ENCODE measurements at places on chromosomes 2 and 18.

DNA sequence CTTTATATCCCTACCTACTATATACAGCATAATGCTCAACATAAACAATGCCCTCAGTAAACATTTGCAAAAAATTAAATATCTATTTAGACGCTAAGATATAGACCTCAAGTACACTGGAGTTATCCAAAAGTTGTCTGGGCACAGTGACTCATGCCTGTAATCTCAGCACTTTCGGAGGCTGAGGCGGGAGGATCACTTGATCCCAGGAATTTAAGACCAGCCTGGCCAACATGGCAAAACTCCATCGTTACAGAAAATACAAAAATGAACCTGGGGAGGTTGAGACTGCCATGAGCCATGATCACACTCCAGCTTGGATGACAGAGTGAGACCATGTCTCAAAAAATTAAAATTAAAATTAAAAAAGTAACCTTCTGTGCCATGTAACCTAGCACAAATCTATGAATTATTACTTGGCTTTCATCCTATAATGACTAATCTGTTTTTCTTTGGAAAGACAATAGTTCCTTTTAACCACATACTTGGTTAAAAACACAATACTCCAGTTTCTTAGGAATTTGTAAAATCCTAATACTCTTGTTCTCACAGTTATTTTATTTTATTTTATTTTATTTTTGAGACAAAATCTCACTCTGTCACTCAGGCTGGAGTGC is 6.7 kb upstream of the TNFAIP6 start:
- DNase-seq = no peak

- no peak for DNase-seq
Measured at GRCh38 chr18:8791171-8791651, 85.9 kb downstream of the MTCL1 start.

DNA sequence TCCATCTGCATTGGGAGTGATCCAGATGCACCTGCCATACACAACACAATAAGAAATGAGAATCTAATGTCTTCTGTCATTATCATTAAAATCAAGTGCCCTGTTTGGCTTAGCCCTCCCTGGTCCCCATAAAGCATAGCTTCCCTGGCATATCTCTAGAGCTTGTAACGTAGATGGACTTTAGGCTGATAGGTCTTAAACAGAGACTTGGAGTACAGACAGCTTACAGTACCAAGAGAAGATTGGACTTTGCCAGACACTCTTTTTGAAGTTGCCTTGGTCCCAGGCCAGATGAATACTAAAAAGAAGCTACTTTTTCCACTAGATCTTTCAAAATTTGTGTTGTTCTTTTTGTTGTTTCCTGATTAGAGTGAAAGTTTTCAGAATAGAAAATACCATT is 86.3 kb upstream of the UNC80 start:
- DNase-seq = no peak

- no peak for DNase-seq
Measured at GRCh38 chr18:6414723-6415417, at the start of gene L3MBTL4. TSS of gene L3MBTL4 (minus strand) at chr18:6414911. CDS start at chr18:6311625, 103,286 bp downstream.

DNA sequence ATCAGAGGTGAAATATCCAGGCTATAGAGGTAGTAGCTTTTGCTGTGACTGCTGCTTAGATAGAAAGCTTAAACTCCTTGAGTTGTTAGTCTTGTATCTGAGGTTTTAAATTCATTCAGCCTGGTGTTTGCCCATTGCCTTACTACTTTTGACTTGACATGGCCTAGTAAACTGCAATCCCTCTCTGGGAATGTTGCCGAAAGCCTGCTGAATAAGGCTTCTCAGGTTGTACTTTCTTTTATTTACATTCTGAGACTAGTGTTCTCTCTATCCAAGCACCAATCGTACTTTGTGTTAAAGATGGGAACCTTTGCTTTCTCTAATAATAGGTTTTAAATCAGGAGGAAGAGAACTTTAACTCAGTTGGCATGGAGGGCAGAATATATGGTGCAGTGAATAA is 357.6 kb upstream of the CWC22 start:
- DNase-seq = no peak

DNA sequence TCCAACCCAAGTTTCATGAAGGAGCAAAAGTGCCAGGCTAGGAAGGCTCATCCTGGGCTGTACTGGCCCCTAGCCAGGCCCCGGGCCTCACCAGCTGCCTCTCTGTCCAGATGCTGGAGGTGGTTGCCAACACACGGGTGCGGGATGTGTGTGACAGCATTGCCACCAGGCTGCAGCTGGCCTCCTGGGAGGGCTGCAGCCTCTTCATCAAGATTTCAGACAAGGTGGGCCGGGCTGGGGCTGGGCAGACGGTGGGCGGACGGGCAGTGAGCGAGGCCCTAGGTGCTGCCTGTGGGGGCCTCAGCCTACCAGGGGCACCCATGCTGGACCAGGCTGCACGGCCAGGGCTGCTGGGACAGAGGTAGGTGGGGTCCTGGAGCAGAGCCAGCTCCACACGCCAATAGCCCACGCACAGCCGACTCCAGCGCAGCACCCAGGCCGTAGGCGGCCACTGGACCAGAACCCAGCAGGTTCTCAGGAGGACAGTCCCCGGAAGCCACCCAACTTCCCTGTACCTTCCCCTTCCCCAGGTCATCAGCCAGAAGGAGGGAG is 11.8 kb upstream of the GPR17 start:
- no peak for DNase-seq

DNA sequence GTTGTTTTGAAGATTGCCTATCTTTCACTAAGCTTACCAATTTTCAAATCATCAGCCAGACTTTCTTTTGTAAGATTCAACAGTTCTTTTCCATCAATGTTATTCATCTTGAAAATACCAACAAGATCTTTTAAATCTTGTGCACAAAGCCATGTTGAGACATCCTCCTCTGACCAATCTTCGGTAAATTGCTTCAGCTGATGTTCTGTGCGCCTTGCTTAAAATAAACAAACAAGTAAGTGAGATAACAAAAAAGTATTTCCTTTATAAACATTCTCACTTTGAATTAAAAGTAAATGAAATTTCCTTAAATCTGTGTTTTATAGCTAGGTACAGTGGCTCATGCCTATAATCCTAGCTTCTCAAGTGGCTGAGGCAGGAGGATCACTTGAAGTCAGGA is 30.3 kb downstream of the WDSUB1 start:
- no peak for DNase-seq

DNA sequence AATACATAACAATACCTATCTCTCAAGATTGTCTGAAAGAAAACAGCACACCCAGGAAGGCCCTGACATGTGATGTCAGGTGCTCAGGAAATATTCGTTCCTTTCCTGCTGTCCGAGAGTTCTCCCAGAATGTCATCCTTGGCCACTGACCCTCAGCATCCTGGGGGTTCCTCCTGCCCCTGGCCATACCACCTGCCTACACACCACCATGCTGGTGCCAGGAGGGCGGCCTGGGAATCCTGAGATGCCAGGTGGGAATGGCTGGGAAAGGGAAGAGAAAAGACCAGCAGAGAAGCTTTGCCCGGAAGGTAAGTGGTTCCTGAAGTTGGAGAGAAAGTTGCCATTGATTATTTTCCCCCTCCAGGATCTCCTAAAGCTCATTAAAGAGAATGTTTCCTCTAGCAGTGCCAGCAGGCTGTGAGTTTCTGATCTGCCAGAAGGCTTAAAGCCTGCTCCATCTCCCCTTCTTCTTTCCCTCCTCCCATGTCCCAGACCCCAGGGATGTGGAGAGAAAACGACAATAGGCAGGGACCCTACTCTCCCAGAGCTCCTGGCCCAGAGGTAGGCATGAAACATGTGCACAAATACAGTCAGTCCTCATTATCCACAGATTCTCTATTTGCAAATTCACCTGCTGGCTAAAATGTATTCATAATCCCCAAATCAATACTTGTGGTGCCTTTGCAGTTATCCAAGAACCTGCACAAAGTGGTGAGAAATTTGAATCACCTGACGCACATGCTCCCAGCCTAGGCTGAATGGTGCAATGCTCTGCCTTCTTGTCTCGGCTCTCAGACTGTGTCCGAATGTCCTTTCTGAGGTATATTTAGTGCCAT is 147.1 kb upstream of the MYCN start:
- no peak for DNase-seq

GRCh38 chr2:149652926-149653325 is 65.4 kb upstream of the MMADHC start:
- DNase-seq = no peak

DNA sequence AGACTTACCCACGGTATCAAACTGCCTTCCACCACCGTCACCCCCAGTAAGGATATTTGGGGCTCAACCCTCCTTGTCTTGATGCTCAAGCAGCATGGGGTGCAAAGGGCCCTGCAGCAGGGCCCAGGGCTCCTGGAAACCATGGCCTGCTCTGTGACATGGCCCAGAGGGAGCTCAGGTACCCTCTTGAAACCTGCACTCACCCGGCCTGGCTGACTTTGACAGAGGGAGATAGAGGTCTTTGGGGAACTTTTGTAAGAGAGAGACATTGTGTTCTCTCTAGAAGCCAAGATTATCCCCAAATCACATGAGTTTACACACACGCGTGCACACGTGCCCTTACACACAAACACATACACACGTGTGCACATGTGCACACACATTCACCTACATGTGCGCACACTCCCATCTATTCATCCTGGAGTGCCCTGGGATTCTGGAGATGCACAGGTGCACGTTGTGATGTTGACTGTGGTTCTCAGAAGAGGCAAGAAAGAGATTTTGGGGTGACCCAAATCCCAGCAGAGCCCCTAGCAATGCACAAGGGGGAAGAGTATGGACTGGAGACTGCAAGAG is 19.6 kb upstream of the KCNK3 start:
- DNase-seq = no peak

DNA sequence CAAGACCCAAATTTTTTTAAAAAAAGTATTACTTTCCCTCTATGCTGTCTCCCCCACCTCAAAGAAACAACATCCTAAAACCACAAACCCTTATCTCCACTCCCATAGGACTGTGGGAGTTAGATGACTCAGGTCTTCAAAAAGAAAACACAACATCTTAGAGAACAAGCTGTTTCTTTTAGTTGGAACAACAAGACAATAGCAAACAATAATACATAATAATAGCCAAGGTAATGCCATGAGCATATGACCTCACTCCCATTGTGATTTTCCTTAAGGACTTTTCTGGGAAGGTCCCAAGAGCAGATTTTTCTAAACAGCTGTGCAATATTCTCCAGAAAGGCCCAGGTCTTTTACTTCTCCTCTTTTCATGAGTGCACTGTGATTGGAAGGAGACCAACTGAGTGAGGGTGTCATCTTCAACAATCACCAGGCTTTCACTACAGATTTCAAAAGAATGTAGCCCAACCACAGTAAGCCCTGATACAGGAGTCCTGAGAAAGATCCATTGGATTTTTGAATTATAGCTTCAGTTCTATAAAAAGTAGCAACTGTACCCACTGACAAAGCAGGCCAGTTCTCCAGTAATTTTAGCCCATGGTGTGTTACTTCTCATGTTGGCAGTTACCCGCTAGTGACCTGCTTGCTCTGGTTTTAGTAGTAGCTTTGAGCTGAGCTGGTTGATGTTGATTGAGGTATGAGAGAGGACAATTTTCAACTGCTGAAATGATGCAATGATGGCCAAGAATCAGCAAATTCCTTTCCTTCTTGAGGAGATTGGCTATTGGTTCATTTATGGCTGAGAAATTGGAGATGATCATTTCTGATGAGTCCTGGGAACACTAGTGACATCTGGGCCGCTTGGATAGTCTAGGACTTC is 144.5 kb upstream of the TCF4 start:
- no peak for DNase-seq

DNA sequence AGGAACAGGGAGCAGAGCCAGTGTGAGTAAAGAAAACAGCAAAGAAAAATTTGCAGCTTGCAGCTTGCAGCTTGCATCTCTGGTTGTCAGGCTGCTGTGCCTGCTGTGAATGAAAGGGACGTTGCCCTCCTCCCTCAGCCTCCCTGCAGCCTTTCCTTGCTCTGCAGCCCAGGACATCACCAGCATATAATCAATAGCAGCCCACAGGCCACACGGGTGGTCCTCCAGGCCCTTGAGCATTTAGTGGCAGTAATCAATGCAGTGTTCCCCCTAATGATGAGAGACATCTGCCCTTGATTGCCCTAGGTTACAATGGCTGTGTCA is 122.2 kb upstream of the TACR1 start:
- no peak for DNase-seq

GRCh38 chr2:6944555-6944954 is 27.3 kb downstream of the RNF144A start:
- no peak for DNase-seq

DNA sequence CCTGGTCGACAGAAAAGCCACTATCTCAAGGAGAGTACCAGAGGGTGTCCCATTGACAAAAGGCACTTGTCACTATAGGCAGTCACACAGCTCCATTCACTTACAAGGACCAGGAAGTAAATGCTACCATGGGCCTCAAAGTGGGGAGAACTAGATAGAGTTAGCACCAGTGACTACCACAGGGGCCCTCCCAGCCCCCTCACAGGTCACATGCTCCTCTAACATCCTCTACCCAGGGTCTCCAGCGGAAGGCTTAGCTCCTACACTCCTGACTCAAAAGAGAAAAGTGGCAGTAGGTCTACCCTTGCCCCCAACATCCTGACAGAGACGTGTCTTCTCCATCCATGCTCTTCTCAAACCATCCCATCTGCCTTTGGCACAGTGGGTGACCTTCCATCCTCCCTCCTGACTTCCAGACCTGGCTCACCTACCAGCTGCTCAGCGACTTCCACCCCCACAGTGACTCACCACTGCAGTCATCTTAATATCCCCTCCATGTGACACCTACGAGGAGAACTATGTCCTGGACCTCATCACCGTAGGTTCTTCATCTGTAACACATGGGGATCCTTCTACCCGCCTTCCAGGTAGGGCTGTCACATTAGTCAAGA is 5.6 kb upstream of the DNMT3A start:
- no peak for DNase-seq

All from renal pelvis (tissue), 12 donors.